Suprapubic skin (tissue), 4 donors: ENCODE measurements at places on chromosomes 6 and 20. TPM values are rescaled to one million over a fixed set of nuclear protein-coding genes. Genes with fewer than 3 reads are reported as not detected.

The VSX1 gene
- total RNA-seq: not detected

The SSTR4 gene
- total RNA-seq: not detected

GRCh38 chr20:21719592-21720214 lies 14.2 kb downstream of the PAX1 start:
- no peak for DNase-seq

GRCh38 chr6:13495112-13495776 lies 7.8 kb upstream of the GFOD1 start:
- no peak for DNase-seq

DNA sequence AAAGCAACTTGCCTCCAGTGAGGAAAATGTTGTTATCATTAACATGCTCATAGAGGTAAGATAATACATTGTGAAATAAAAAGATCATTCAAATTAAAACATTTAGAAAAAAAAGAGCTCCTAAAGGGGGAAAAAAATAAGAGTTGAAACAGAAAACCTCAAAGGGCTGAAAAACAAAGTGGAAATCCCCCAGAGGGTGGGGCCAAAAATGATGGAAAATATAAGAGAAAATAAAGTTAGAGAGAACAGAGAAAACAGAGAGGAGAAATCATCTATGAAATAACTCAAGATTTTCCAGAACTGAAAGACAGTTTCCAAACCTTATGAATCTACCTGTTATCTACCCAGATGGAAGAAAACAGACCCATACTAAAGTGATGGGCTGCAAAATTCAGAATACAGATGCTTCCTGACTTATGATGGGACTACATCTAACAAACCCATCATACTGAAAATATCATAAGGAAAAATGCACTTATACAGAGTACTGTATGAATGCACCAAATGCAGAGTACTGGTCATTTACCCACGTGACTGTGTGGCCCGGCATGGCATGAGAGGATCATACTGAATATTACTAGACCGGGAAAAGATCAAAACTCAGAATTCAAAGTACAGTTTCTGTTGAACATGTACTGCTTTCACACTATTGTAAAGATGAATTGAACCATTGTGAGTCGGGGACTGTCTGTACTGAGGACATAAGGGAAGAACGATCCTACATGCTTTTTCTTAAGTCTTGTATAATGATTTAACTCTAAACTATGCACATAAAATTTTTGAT lies 4.0 kb downstream of the ZBTB24 start:
- DNase-seq: no peak

GRCh38 chr6:132764370-132764769 lies 6.7 kb upstream of the VNN2 start:
- DNase-seq: no peak

- DNase-seq: no peak
These were observed 36.2 kb upstream of the PLCB1 start for GRCh38 chr20:8095648-8096572.

- DNase-seq: no peak
These were observed 78.8 kb upstream of the ARID1B start for GRCh38 chr6:156698239-156699016.

DNA sequence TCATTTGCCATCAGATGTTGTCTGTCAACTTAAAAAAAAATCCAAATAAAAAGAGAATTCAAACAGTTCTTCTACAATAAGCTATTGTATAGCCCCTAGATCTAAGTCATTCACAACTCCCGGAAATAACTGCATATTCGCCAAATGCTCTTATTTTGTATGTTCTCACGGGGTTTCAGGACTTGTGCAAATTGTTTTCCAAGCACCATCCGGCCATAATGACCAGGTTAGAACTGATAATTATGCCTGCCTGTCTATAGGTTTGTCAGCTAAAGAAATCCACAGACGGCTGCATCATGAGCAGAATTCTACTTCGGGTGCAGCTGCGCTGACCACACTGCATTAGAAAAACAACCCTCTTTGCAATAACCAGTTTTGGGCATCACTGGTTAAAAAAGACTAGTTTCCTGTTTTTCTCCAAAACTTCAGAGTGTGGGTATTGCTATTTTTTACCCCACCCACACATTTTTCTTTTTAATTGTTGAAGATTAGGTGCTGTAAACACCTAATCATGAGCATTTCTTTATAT lies 87.7 kb downstream of the HIVEP2 start:
- DNase-seq: no peak

DNA sequence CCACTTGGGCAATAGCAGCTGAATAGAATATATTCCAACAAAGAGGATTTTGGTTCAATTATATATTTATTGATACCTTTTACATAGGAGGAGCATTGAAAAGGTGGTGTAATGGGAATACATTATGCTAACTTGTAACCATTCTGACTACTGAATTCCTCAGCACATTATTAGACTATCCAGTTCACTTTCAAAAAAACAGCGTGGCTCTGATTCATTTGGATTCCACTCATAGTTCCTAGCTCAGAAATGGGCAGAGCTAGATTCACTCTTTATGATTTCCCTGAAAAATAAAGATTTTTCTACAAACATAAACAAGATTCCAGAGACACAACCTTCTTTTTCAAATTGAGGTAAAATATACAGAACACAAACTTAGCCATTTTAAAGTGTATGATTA lies 9.2 kb upstream of the TRERF1 start:
- no peak for DNase-seq

DNA sequence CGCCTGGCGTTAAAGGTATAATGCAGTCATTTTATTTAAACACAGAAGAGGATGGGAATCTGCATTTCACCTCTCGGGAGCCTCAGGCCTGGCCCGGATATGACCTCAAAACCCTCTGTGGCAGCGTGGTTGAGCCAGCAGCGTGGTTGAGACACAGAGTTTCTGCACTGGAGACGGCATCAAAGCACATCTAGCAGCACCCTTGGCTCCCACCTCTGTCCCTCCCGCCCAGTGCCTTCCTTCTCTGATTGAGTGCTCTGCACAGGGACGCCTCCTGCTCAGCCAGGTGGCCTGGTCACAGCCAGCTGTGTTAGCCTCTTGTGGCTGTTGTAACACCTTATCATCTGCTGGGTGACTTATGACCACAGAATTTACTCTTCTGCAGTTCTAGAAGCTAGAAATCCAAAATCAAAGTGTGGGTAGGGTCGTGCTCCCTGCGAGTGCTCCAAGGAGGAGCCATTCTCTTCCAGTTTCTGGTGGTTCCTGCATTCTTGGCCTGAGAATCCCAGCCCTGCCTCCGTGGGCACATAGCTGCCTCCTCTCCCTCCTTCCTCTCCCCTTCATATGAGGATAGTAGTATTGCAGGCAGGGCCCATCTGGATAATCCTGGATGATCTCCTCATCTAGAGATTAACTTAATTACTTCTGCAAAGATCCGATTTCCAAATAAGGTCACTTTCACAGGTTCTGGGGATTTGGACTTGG lies 156.7 kb downstream of the SYCP2 start:
- no peak for DNase-seq

- no peak for DNase-seq
These were observed 35.5 kb downstream of the DHX35 start for GRCh38 chr20:38997622-38998021.
